Epithelial cell of prostate (primary cell): ENCODE measurements at places on chromosomes 12 and 14.

DNA sequence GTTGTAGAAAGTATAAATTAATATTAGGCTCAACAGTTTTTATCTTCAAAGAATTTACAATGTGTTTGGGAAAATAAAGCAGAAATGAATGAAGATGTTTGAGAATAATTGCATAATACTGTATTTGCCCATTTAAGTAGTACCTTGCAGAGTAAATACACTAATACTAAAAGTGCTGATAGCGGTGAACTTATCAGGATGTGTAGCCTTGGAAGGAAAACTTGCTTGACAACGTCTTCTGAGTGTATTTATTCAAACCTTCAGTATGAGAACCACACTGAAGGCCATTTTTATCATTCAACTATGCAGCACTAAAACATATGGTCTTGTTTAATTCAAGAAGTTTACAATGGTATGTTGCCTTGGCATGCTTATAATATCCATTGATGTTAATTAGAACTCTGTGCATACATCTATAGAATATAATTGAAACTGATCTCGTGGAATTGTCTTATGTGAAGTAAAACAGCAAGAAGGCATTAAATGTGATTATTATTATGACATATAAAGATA, 41.3 kb downstream of the MSRB3 start:
- no peak for DNase-seq

GRCh38 chr12:103955811-103956508, 9.7 kb upstream of the TDG start:
- DNase-seq = no peak

DNA sequence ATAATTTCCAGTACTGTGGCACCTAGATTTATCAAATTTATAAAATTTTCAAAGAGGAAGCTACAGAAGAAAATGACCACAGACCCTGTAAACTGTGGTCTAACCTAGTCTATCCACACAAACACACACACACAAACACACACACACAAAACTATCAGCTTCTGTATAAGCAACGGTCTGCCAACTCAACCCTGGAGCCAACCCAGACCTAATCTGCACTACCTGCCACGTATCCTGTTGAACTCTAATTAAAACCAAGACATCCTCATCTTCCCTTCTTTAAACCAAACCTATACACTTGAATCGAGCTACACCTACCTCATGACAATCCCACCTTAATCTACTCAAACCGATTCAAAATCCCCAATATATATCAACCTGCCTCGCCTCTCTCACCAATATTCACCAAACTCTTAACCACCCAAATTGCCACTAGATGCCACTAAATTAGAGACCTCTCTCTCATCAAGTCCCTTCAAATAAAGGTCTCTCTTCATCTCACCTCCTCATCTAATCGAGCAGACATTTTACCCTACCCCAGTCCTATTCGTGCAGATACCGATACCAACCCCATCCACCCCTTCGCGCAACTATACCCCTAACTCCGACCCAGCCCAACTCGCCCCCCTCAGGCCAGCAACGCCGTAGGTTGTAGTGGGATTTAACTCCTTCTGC, 808 bp downstream of the ACIN1 start:
- DNase-seq = no peak

DNA sequence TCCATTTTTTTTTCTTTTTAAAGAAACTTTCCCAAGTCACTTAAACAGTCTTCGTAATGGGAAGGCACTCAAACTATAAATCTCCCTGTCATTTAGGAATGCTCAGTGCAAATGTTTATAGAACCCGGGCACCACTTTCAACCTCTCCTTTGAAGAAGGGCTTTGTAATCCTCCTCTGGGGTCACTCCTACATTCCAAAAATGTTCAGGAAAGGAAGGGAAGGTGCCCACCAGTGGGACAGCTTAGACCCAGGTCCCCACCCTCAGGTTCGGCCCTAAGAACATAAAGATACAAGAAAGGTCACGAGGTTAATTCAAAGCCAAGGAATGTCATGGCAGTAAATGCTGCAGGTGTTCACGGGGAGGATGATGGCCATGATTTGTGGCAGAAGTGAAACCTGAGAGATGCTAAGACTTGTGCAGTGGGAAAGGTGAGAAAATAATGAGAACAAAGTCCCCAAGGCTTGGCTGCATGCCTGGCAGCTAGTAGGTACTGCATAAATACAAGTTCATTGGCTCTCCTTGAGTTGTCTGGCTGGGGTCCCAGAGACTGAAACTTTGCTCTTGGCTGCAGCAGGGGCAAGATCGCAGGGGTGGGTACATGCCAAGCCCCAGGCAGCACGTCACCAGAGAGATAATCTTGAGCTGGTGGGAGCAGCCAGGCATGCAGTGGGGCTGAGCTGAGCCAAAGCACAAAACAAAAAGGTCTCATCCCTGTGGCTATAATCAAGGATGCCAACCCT, 21.1 kb downstream of the KRT18 start:
- DNase-seq = no peak

DNA sequence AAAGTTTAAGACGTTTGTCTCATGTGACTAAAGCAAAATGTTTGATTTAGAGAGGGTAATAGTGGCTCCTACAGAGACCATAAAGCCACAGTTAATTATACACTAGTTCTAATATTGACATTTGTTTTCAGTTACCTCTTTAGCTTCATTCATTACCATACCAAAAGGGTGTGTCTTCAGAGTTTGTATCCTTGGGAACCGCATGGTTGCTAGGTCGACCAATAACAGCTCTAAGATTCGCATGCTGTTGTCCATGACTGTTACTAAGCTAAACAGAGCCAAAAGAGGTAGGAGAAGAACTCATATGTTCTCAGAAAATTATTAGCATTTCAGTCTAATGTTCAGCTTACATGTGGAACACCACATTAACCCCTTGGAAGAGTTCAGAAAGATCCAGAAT, 36.2 kb upstream of the ETNK1 start:
- DNase-seq = no peak

DNA sequence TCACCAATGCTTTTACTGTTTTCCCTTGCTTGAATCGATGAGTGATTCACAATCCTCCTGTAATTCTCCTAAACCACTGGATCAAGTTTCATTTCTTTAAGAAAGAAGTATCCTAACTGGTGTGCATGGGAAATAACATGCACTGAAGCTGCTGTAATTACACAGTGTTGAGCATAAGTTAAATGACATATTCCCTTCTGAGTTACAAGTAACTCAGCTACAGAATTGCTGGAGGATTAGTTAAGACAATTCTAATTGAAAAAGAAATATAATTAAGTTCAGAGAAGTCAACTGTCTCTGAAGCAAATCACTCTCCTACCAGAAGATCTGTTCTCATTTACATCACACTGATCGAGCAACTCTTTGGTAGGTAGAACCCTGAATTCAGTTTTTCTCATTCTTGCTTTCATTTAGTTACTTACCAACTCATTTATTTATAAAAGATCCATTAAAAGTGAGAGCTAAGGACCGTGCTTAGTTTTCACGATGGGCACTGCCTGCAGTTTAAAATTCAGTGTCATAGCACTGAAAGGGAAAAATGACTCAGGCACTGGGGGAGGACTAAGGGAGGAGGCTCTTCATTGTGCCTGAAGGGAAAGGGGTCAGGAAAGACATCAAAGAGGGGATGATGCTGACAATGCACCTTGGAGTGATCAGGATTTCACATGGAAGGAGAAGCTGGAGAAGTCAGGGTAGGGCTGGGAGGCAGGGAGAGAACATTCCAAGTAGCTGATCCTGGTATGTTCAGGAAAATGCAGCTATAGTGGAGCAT, 327.2 kb downstream of the EMP1 start:
- no peak for DNase-seq

- DNase-seq = no peak
Observed at GRCh38 chr14:74949191-74949601, 6.2 kb downstream of the PGF start.

GRCh38 chr14:72917094-72917802, 9.0 kb upstream of the DCAF4 start:
- no peak for DNase-seq

DNA sequence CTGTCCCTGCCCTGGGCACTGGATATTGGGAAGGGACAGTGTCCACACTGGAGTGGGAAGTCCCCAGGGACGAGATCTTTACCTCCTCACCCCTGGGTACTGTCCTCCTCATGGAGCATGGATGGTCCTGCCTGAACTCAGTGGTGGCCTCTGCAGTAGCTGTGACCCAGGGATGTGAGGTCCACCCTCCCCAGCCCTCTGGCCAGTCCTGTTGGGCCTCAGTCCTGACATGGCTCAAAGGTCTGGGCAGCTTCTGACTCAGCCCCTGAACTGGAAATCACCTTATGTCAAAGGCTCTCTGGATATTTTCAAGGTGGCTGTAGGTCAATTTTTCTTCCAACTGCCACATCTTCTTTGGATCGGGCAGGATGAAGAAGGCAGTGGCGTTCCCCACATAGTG, 24.4 kb downstream of the SERPINA1 start:
- DNase-seq = no peak

GRCh38 chr14:104264495-104265265, 126.3 kb downstream of the KIF26A start:
- DNase-seq = no peak
